ENCODE measurements at places on chromosomes 5 and 9. TPM values are rescaled to one million over a fixed set of nuclear protein-coding genes. Genes with fewer than 3 reads are reported as not detected.

The CSNK1A1 gene
- total RNA-seq, result 247 TPM

GRCh38 chr5:181044662-181045305 is 4.7 kb downstream of the BTNL9 start:
- DNase-seq, result no peak

The NEUROG1 gene
- total RNA-seq, result not detected

GRCh38 chr9:137055385-137056364 is 1.8 kb upstream of the ENTPD2 start:
- peak; percentile 85 for DNase-seq
